ENCODE measurements at places on chromosomes 7 and 10.

DNA sequence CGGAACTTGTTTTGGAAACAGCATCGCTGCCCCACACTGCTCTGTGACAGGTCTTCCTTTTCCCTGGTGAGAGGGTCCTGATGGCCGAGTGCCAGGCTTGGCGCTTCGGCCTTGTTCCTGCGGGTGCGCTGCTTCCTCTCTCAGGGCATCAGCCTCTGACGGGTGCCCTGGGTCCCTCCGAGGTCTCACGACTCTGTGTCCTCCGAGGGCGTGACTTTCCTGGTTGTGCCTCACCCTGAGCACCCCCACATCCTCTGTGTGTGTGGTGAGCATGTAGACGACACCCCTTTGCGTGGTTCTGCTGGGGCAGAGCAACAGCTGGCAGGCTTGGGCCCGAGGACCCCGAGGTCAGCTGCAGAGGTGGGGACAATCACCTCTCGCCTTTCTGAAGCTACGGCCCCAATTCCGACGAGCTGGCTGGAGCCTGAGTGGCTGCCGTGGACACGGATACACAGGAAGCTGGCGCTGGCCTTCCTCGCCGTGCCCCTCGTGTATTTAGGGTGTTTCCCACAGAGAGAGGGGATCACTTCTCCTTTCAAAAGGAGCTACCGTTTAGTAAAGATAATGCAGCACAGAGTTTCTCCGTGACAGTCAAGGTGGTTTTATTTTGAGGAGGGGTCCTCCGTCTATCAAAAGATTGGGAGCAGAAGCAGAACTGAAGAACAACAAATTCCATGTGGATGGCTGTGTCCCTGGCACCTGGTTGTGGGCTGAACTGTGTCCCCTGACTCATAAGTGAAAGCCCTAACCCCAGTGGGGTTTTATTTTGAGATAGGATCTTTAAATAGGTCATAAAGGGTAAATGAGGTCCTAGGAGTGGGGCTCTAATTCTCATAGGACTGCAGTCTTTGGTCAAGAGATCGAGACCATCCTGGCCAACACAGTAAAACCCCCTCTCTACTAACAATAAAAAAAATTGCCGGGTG, 36.2 kb upstream of the PITRM1 start:
- DNase-seq = no peak

DNA sequence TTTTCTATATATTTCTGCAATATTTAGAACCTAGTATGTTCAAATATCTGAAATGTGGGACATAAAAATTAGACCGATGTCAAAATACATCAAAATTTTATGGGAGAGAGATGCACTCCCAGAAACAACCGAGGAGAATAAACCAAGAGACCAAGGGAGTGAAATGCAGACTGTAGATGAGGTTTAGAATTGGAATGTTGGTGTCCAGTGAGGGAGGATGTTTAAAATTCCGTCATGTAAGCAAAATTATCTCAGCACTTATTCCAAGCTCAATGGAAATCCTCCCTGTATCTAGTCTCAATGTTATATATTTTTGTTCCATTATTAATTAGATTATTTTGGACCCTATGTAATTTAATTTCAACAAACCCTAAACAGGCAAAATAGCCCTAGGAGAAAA, 61.9 kb upstream of the MAGI2 start:
- DNase-seq = no peak

DNA sequence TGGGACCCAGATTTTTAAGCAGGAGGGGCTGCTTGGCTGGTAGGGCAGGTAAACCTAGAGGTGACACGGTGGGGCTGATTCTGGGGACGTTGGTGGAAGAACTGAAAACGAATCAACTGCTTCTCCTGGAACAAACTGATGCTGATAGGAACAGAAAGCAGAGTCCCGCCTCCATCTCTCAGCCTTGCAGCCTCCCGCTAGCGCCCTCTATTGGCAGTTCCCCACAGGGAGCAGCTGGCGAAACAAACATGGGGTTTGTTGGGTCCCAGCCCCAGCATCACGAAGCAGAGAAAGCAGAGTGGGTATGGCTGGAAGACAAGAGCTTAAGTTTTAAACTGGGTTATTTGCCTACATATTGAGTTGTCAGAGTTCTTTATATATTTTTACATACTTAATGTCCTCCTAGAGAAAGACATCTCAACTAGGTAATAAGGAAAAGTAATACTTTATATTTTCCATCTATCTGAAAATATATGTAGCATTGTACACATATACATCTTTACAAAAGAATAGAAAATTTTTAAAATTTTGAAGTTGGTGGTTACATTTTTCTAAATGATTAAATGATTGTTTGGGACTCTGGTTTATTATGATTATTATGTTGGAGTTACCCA, 42.3 kb upstream of the FOXI2 start:
- DNase-seq = no peak

DNA sequence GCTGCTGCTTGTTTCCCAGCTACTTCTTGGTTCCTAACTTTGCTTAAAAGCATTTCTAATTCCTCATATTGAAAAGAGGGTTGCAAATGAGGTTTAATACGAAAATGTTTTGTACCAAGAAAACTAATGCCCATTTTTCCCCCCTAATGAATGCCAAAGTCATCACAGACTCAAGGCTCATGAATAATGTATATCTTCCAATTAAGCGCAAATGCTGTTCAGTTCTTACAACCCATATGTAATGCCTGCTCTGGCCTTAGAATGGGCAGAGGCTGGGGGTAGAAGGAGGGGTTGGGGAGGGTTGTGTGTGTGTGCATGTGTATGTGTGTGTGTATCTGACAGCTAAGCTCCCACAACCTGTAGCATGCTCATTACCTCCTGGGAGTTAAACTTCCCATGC, 901.7 kb downstream of the KCNMA1 start:
- no peak for DNase-seq
